ENCODE measurements at places on chromosomes 1 and 21.

DNA sequence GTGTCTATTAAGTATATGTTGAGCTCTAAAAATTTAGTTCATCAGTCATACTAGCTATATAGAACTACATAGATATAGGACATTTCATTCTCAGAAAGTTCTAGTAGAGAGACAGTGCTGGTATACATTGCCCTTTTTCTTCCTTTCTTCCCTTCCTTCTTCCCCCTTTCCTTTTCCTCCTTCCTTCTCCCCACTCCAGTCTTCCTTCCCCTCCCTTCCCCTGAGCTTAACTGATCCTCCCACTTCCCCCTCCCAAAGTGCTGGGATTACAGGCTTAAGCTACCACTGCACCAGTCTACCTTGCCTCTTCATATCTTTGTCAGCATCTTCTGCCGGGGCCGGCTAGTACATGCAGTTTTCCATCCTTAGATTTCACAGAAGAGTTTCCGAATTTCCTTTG, 12.1 kb downstream of the THRAP3 start:
- DNase-seq = no peak

GRCh38 chr1:215970406-215970805, 403.3 kb downstream of the KCTD3 start:
- no peak for DNase-seq

- DNase-seq = no peak
Measured at GRCh38 chr1:2019571-2020309, 595 bp downstream of the GABRD start.

DNA sequence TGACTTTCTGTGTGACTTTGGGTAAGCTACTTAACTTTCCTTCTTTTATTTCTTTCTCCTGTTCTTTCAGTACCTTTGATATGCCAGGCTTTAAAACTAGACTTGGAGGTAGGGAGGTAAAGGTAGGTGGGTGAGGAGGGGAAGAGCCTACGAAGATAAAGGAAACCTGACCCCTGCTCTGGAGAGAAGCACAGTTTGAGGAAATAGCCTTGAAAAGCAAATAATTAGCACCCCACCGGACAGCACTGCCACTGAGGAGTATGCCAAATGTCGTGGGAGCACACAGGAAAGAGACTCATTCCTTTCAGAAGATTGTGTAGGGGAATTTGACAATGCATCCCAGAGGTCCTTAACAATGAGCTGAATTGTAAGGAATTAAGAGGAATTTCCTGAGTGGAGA, 65.2 kb upstream of the SPAG17 start:
- no peak for DNase-seq

Data from activated CD8-positive, alpha-beta memory T cell treated with anti-CD3 and anti-CD28 coated beads for 1 hour (primary cell).